ENCODE measurements at places on chromosomes 4 and X. TPM values are rescaled to one million over a fixed set of nuclear protein-coding genes. Genes with fewer than 3 reads are reported as not detected.

Gene MAGEB1
- polyA plus RNA-seq, result not detected

Gene ZAR1
- polyA plus RNA-seq, result not detected

Gene ARHGAP36
- polyA plus RNA-seq, result not detected

Gene P2RY8
- polyA plus RNA-seq, result 0.51 TPM

Gene GPR50
- not detected for polyA plus RNA-seq

Gene XPNPEP2
- 0.61 TPM for polyA plus RNA-seq

Gene MCF2
- 0.10 TPM for polyA plus RNA-seq

Gene FBXW7
- polyA plus RNA-seq, result 11.5 TPM

Gene XAGE2
- polyA plus RNA-seq, result 61.2 TPM

Gene TRO
- polyA plus RNA-seq, result 2.8 TPM

Gene PABPC1L2A
- polyA plus RNA-seq, result not detected

Gene VCX3A
- polyA plus RNA-seq, result 0.08 TPM

Gene IL3RA
- polyA plus RNA-seq, result 52.2 TPM

Gene ZCCHC12
- 0.10 TPM for polyA plus RNA-seq

Gene ERVMER34-1
- 0.93 TPM for polyA plus RNA-seq

Gene TEC
- polyA plus RNA-seq, result 2.0 TPM

Gene AR
- polyA plus RNA-seq, result 0.46 TPM

Gene SPANXC
- not detected for polyA plus RNA-seq

Gene PDE5A
- polyA plus RNA-seq, result 6.2 TPM

Gene COX7B2
- polyA plus RNA-seq, result not detected

Gene ZFYVE28
- 6.8 TPM for polyA plus RNA-seq

Gene CUL4B
- polyA plus RNA-seq, result 15.2 TPM

Gene FABP2
- not detected for polyA plus RNA-seq

Gene PCDH11X
- polyA plus RNA-seq, result 0.02 TPM

Gene NPY5R
- 0.10 TPM for polyA plus RNA-seq

Gene ZFP92
- 1.5 TPM for polyA plus RNA-seq

Gene F11
- 3.2 TPM for polyA plus RNA-seq

Gene KIAA1210
- not detected for polyA plus RNA-seq

Gene MTCP1
- polyA plus RNA-seq, result 7.6 TPM

Gene SLC6A14
- polyA plus RNA-seq, result 26.5 TPM

Gene EPGN
- 3.0 TPM for polyA plus RNA-seq

Gene TIMM8A
- 5.6 TPM for polyA plus RNA-seq

Gene ABCG2
- 1.0 TPM for polyA plus RNA-seq

Gene N4BP2
- 1.8 TPM for polyA plus RNA-seq

Gene SPON2
- 21.0 TPM for polyA plus RNA-seq

Gene SORCS2
- polyA plus RNA-seq, result 2.3 TPM

Gene TRMT44
- polyA plus RNA-seq, result 7.3 TPM

Gene F8A2
- polyA plus RNA-seq, result not detected

Gene LGI2
- 0.18 TPM for polyA plus RNA-seq

Gene SPANXA2
- polyA plus RNA-seq, result not detected

Gene CD40LG
- 0.20 TPM for polyA plus RNA-seq

Gene EOLA2
- polyA plus RNA-seq, result 20.7 TPM

Gene GATB
- 18.4 TPM for polyA plus RNA-seq
